ENCODE measurements at places on chromosomes 3 and 15.
A peak's percentile ranks its signal among the peaks of the same experiment; 100 is the strongest.

GRCh38 chr15:98018761-98019351 lies 58.4 kb downstream of the ARRDC4 start:
- no peak for DNase-seq

- no peak for DNase-seq
These were observed 171.5 kb downstream of the TCF12 start for GRCh38 chr15:57089815-57090495.

- no peak for DNase-seq
These were observed 491.0 kb downstream of the ROBO2 start for GRCh38 chr3:77530870-77531269.

DNA sequence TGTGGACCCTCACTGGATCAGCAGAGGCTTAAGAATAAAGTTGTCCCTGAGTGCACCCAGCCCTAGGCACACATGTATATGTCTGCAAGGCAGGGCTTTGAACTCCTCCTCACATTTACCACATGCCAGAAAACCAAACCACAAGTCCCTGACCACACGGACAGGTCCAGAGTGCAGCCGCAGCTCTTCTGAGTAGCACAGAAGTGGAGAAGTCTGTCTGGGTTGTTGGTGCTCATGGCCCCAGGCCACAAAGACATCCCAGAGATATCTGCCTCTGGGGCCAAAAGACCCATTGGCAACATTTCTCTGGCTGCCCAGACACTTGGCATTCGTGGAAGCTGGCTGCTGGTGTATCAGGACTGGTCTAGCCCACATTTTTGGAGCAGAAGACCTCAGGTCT lies 17.4 kb downstream of the SUSD5 start:
- DNase-seq = no peak

DNA sequence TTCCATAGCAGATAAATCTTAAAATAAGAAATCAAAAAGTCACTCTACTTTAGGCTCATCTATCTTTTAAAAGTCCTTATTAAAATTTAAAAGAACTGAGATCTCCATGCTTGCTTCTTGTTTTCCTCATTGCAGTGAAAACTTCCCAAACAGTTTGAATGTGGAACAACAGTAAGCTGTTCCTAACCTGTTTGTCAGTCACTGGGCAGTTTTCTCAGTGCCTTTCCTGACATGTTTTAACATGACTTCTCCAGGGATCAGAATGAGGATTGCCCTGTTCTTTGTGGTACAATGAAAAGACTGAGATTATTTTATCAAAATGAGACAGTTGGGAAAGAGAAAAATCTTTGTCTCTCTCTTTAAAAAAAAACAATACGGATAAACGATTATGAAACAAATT lies 774 bp downstream of the GPR87 start:
- peak; percentile 42 for DNase-seq

- no peak for DNase-seq
These were observed 331.5 kb downstream of the PTPRG start for GRCh38 chr3:61892891-61893290.

DNA sequence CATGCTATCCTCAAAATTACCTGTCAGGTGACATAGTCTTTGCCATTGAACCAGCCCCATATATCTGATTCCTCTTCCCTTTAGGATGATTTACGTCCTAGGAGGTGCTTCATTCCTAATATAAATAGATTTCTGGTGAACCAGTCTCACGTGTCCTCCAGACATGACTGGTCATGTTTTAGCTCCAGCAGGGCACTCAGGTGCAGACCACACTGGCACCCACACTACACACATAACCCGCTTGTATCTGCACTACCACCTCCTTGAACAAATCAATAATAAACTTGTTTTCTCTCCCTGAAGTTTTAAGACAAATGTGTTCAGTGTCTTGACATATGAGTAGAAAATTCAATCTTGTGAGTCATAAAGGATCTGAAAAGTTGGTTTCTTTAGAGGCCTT lies 155.5 kb downstream of the GOLIM4 start:
- DNase-seq = no peak

GRCh38 chr3:196235452-196236122 lies 19.3 kb downstream of the SLC51A start:
- no peak for DNase-seq

DNA sequence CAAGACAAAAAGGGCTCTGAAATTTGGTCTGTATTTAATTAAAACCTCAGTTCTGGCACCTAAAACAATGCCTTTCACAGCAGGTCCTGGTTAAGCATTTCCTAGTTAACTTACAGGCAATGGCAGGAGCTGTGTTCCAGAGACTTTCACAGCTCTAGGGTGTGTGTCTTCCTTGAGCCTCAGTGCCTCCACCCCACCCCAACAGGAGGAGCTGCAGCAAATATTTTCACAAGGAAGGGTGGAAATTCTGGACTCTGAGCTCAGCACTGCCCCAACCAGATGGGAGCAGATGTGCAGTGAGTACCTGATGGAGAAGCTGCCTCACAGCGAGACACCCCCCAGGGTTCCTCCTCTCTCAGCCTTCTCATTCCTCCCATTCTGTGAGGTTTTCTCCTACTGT lies 106.3 kb upstream of the SPATA12 start:
- no peak for DNase-seq
